ENCODE measurements at places on chromosomes 3 and 15. TPM values are rescaled to one million over a fixed set of nuclear protein-coding genes. Genes with fewer than 3 reads are reported as not detected.

Gene CCDC13
- 0.90 TPM for total RNA-seq

Gene BSN
- total RNA-seq, result 0.67 TPM

- H3K27me3 ChIP-seq, result peaks cover 14% of the 10 kb centered on the region
- H3K4me3 ChIP-seq, result no peak overlapping the region
- no peaks in the 10 kb centered on the region for H3K4me1 ChIP-seq
- DNase-seq, result no peak
These were observed 32.8 kb downstream of the ARRDC4 start for GRCh38 chr15:97993310-97993738.

GRCh38 chr3:10185804-10186762 is 21.4 kb downstream of the IRAK2 start:
- no peaks in the 10 kb centered on the region for H3K27me3 ChIP-seq
- H3K27ac ChIP-seq, result peak overlapping the region; percentile 82
- H3K36me3 ChIP-seq, result no peaks in the 10 kb centered on the region
